SW 1271 (cell line): ENCODE measurements at places on chromosomes 16 and 17.

DNA sequence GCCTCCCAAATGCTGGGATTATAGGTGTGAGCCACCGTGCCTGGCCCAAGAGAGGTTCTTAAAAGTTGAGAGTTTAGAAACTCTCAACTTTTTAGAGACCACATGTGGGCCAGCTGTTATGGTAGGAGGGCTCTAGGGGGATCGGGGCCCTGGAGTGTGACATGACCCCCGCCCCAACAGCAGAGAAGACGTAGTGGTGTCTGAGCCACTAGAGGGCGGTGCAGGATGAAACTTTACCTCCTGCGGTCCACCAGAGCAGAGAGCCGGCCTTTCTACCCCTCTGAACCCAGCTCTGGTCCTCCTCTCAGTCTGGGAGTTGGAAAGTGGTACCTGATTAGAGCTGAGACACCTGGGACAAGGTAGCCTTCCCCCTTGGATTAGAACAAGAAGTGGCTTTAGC lies 7.4 kb downstream of the CDK5RAP3 start:
- DNase-seq: no peak

DNA sequence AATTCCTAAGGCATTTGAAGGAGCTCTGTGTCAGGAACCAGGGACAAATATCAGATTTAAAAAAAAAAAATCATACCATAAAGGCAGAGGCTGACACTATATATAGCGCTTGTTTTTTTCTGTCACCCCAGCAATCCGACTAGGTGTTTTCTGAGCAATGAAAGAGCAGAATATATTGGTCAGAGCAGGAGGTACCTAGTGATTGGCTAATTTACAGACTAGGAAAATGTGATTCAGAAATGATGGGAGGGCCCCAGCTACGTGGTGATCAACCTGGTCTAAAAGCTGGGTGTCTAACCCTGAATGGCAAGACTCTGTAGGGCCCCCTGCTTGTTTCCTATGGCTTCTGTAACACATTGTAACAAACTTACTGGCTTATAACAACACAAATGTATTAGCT lies 195.5 kb upstream of the XYLT1 start:
- no peak for DNase-seq

- no peak for DNase-seq
These were observed 144.8 kb downstream of the KCNJ2 start for GRCh38 chr17:70314096-70314495.

GRCh38 chr16:35908942-35909341 lies 2449.5 kb downstream of the TP53TG3F start:
- DNase-seq: no peak

- DNase-seq: peak; percentile 30
These were observed 9.0 kb downstream of the SLC5A10 start for GRCh38 chr17:18960803-18961511.

DNA sequence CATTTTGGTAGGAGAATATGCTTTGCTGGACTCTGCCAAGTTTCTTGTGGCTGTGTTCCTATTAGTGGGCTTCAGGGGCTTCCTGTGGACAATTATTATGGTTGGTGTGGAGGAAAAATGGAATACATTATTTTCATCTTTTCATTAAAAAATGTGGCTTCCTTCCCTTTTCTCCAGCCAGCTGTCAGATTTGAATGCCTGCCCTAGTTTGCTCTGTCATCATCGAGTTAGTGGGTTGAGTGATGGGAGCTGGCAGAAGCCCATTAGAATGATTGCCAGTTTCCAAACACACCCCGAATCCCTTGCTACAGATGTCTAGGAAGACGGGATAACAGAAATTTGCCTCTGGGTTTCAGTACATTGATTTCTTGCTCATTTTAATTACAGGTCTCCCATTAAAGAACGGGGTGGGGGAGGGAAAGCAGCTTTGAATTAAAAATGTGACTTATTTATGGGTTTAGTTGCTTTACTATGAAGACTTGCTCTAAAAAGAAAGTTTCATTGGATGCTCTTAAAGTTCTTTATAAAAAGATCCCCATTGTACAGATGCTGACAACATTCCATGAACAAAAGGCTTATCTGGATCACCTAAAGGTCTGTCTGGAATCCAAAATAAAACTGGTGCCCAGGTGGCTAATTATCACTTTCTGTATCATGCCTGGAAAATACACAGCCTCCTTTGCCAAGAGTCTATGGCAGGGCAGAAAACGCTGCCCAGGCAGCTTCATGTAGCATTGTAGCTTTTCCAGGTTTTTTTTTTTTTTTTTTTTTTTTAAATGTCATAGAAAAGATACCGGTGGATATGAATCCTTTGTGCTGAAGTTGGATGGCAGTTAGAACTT lies 103.6 kb downstream of the PRKCA start:
- no peak for DNase-seq

DNA sequence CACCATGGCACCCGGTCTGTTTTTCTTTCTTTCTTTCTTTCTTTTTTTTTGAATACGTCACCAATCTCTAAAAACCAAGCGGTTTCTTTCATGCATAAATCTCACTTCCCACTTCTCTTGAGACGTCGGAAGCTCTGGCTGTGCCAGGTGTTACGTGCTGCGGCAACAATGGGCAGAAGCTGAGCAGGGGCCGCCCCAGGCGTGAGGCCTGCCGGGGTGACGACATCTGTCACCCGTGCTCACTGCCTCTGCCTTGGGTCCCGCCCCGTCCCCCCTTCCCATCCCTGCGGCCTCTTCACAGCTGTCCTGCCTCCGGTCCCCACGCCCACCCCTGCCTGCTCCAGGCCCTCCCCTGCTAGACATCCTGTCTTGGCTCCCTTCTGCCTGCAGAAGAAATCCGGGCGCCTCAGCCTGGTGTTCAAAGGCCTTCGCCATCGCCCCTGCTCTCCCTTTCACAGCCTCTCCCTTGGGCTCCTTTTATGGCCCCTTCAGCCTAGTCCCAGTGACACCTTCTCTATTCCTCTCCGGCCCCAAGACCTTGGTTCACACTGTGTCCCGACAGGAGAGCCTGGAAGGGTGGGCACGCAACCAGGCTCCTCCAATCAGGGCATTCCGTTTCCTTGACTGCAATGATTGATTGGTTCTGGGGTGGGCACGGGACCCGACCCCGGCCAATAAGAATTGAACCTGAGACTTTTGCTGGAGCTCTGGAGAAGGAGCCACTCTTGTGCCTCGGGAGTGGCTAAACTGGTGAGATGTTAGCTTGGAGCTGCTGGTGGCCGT lies 4.8 kb downstream of the P2RX1 start:
- no peak for DNase-seq

- no peak for DNase-seq
These were observed 20.8 kb downstream of the C16orf74 start for GRCh38 chr16:85730186-85730465.

- DNase-seq: no peak
These were observed 66.9 kb downstream of the SOCS1 start for GRCh38 chr16:11188801-11189740.

- no peak for DNase-seq
These were observed at the start of gene MMP15 for GRCh38 chr16:58025351-58026138. MMP15 (plus strand) TSS chr16:58025754; CDS start chr16:58026351, 597 bp downstream.

- no peak for DNase-seq
These were observed 857 bp downstream of the TMC8 start for GRCh38 chr17:78131172-78132083.

DNA sequence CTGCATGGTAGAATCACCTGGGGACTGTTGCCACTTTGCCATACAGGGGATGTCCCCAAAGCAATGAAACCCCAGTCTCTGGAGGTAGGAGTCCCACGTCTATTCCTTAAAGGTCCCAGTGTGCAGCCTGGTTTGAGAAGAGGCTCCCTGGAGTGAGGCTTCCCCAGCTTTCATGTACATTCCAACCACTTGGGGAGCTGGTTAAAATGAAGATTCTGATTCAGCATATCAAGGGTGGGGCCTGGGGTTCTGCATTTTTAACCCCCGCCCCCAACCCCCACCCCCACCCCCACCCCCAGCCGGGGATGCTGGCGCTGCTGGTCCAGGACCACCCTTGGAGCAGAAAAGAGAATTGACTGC lies 241.2 kb downstream of the FOXL1 start:
- no peak for DNase-seq

DNA sequence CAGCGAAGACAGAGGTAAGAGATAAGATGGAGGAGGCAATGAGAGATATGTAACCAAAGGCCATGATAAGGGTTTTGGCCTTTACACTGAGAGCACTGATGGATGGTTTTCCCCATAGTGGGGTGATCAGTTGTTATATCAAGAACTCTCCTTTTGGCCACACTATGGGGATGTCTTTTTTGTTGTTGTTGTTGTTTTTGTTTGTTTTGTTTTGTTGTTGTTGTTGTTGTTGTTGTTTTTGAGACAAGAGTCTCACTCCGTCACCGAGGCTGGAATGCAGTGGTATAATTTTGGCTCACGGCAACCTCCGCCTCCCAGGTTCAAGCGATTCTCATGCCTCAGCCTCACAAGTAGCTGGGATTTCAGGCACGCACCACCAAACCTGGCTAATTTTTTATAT lies 244.8 kb upstream of the DYNLRB2 start:
- no peak for DNase-seq

GRCh38 chr16:11472851-11473250 lies 113.9 kb downstream of the LITAF start:
- DNase-seq: no peak

DNA sequence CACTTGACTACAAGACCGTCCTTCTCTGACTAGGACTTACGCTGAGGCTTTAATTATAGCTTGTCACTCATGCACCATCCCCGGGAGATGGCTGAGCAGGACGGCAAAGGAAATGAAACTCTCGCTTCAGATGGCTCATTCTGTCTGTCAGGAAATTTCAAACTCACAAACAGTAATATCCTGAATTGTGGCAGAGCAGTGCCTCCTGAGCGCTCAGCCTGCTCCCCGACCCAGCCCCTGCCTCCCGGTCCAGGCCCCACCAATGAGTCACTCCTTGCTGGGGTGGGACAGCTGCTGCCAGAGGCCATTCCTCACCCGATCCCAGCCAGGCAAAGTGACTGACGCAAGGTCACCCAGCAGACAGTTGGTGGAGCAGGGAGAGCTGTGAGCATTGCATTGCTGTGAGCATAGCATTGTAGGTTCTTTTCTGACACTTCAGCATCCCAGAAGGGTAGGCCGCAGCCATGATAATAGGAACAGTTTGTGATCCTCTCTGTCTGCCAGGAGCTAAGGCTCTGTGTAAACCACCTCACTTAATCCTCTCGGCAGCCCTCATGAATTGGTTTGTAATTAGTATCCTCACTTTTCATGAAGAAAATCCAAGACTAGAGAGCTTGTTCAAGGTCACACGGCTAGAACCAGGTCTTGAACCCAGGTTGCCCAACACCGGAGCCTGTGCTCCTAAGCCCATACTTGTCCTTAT lies 20.9 kb downstream of the CCDC182 start:
- DNase-seq: no peak

GRCh38 chr16:11203111-11203623 lies 52.8 kb downstream of the SOCS1 start:
- no peak for DNase-seq

DNA sequence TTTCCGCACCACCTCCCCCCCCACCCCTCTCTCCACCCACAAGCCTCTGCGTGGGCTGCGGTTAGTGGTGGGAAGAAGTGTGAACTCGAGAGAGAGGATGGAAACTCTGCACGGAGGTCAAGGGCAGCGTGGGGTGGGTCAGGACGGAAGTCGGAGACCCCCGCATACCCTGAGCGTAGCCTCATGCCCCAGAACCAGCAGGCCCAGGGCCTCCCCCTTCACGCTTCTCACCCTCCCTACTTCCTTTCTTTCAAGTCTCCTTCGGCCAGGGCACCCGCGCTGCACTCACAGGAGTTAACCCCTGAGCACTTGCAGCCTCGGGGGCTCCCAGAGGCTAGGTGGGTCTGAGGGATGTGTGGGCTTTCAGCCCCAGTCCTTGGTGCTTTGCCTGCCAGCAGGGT lies 9.2 kb downstream of the TBKBP1 start:
- no peak for DNase-seq

GRCh38 chr17:19726631-19727376 lies 10.4 kb upstream of the SLC47A2 start:
- DNase-seq: no peak

DNA sequence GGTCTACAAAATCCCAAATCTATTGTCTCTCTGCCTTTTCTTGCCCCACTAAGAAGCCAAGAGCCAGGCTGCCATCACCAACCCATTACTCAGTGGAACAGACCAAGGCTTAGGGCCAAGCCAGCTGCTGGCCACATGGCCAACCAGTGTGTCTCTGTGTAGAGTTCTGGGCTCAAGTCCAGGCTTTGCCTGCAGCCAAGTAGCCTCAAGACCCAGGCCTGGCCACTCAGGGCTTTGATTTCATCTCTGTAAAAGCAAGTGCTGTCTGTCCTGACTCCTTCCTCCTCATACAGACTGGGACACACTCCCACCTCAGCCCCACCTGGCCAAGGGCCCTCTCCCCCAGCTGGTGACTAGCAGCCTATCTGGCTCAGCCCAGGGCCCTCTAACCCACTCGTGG lies 14.6 kb downstream of the SREBF1 start:
- DNase-seq: no peak

GRCh38 chr17:42849451-42850181 lies 1.4 kb upstream of the AOC3 start:
- no peak for DNase-seq

GRCh38 chr17:60599220-60599619 lies 773 bp upstream of the PPM1D start:
- DNase-seq: no peak

- DNase-seq: no peak
These were observed 96.1 kb downstream of the ZNF778 start for GRCh38 chr16:89313583-89313982.

DNA sequence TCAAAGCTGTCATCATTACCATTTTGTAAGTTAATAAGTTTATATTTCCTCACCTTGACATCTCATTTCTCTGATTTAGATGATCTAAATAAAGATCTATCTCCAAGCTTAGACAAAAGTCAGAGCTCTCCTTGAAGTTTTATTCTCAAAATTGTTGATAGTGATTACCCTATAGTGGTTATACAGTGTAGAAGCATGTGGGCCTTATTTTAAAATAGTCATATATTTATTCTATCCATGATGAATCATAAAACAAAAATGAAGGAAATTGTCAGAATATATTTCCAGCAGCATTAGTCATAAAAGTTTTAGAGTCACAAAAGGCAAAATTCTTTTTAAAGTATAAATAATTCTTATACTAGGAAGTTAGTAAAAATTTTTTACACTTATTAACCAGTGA lies 49.0 kb downstream of the RHOT1 start:
- peak; percentile 19 for DNase-seq

GRCh38 chr16:17273142-17273561 lies 197.6 kb downstream of the XYLT1 start:
- DNase-seq: no peak

- no peak for DNase-seq
These were observed 18.6 kb downstream of the COG7 start for GRCh38 chr16:23434380-23434779.

GRCh38 chr16:80804526-80805383 lies at the start of gene CDYL2:
CDYL2 (minus strand) TSS chr16:80804598; CDS start chr16:80804173, 425 bp downstream.
- peak; percentile 20 for DNase-seq

DNA sequence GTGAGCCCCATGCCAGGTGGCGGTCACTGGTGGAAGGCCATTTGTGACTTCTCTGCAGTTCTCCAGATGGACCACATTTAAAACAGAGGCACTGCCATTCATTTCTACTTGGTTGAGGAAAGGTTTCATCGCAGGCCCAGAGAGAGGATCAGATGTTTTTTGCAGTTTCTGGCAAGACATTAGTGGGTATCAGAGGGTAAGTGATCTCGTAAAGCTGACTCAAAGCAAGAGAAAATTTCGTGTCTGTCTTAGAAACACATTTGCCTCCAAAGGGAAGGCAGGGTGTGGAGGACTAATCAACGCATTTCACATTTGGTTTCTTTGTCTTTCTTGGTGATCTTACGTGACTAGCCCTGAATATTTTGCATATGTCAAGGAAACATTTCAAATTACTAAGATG lies 81.8 kb downstream of the PRKCB start:
- no peak for DNase-seq

- DNase-seq: no peak
These were observed 40.8 kb upstream of the CIBAR2 start for GRCh38 chr16:85153046-85153445.

GRCh38 chr17:19244781-19245180 lies 7.6 kb downstream of the EPN2 start:
- no peak for DNase-seq
